ENCODE measurements at places on chromosomes 7 and 10.

GRCh38 chr10:106958589-106959361 lies 205.7 kb downstream of the SORCS1 start:
- DNase-seq = no peak

- DNase-seq = no peak
Observed at GRCh38 chr7:142714375-142714774, 34.9 kb upstream of the PRSS1 start.

DNA sequence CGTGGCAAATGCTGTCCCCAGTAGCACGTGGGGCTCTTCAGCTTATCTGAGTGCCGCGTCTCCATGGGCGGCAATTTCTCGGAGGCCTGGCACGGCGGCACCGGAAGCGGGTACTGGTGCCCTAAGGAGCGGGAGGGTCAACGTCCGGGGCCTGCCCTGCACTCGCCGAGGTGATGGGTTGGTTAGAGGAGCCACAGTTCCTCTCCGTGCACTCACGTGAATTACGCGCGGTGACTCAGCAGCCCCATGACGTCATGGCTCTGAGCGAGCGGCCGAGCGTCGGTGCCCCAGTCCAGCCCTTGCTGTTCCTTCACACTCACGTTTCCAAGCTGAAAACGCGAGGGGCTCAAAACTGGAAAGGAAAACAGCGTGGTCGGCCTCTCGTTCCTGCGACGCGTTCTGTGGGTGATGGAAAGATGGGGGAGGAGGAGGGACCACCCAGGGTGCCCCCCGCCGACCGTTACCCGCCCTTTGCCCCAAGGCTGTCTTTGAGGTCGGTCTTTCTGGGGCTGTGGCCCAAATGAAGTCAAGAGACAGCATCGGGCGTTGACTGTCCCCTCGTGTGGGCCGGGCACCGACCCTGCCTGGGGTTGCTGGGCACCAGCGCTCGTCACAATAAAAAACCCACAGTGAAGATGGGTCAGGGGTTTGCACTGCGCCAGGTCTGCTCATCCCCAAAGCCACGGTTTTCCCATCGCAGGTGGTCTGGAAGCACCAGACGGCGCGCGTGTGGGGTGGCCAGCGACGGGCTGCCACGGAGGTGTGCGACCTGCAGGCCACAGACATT lies 70.4 kb upstream of the CFAP46 start:
- no peak for DNase-seq

GRCh38 chr7:139131-139530 lies 53.2 kb upstream of the FAM20C start:
- DNase-seq = no peak

GRCh38 chr7:118737935-118738334 lies 513.4 kb downstream of the ANKRD7 start:
- no peak for DNase-seq

DNA sequence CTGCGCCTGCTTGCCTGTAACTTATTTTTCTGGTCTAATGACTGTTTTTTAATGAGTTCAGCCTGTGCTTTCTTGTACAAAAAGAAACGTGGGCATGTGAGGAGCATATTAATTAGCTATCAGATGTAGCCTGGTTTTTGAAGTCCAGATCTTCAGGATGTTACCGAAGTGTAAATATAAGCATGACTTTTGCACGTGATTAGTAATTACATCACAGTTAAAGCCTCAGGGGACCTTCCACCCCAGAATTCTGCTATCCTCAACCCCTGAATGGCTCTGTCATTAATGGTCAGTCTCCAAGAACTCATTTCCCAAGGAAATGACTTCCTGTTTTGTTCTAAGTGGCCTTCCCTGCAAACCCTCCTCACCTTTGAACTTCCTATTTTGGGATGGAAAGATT lies 2.1 kb upstream of the PRXL2A start:
- DNase-seq = no peak

DNA sequence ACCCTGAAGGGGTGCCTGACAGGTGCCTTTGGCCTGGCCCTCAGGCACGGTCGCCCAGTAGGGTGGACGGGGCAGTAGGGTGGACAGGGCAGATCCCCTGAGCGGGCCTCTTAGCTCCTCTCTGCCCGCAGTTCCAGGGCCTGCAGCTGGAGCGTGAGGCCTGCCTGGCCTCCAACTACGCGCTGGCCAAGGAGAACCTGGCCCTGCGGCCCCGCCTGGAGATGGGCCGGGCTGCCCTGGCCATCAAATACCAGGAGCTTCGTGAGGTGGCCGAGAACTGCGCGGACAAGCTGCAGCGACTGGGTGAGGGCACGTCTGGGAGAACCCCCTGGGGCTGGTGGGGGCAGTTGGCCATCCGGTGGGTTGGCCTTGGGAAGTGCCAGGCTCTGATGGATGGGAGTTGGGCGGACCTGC lies 1.7 kb downstream of the VPS37D start:
- DNase-seq = no peak

DNA sequence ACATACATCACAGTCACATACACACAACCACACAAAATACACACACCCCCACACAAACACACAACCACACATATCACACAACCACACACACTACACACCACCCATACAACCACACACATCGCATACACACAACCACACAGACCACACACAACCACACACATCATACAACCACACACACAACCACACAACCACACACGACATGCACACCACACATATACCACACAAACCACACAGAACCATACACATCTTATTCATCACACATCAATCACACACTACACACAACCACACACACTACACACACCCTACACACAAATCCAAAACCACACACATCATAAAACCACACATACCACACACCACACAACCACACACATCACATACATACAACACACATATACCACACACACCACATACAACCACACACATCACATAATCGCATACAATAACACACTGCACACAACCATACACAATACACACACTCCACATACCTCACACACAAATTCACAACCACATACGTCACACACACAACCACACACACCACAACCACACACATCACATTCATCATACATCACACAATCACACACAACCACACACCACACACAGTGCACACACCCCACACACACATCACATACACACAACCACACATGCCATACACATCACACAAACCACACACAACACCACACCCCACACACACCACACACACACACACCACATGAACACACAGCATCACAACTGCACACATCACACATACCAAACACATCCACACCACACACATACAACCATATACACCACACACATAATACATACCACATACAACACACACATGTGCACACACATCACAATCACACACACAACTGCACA lies 30.4 kb downstream of the GPRIN2 start:
- no peak for DNase-seq

GRCh38 chr7:4022265-4022664 lies 659.8 kb upstream of the FOXK1 start:
- no peak for DNase-seq

- DNase-seq = no peak
Observed at GRCh38 chr10:17240616-17241015, 12.6 kb downstream of the VIM start.

DNA sequence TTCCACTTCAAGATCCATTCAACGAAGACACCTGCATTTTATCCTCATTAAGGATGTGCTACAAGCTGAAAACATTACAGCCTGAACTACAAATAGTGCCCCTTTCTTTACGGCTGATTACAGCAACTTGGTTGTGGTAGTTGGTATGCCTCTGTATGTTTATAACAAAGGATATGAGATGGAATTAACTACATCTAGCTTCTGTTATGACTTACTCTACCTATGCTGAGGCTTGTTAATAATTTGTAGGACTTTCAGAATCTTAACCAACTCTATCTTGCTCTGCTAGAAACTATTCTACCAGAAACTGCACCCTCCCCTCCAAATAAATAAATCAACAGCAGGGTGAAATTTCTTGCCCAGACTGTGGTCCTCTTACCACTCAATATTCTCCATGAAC lies 448.1 kb downstream of the GRM8 start:
- DNase-seq = no peak

- DNase-seq = no peak
Observed at GRCh38 chr7:21675255-21675654, 132.4 kb downstream of the DNAH11 start.

DNA sequence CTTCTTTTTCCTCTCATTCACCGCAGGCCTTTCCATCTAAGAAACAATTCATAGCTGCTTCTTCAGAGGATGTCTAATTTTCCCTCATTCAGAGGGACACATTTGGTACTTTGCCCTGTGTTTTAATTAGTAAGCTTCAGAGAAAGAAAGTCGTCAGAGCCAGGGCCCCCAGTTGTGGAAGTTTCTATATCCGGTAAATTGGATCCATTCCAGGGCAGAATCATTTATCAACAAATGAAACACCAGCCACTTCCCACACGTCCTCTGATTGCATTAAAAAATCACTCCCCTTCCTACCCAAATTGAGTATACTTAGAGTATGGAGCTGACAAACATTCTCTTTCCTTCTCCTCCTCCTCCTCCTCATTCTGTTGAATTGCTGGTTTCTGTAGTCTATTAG lies 205.8 kb upstream of the HDAC9 start:
- no peak for DNase-seq

DNA sequence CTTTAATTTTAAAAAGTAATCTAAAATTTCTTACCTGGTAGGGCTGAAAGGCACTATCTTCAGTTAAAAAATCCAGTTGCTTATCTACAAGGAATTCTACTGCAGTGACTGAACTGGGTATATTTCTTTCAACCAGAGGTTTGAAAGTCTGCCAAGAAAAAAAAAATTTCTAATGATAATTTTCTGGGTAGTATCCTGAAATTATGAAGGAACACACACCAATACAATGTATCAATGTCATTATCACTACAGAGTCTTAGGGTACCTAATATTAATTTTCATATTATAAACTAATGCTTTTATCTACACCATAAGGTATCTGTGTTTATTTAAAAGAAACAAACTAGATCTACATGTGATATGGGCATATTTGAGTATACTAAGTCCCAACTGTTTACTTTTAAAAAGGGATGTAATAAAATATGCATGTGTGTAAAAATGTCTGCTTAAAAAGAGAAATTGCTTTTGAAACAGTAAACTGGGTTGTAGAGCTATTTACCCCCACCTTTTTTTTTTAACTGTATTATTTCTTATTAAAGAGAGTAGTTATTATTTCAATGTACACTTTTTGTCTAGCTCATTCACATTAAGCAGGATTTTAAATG lies 131.6 kb downstream of the NRBF2 start:
- no peak for DNase-seq
